B cell (primary cell): ENCODE measurements at places on chromosomes 2 and 18. TPM values are rescaled to one million over a fixed set of nuclear protein-coding genes. Genes with fewer than 3 reads are reported as not detected.
A peak's percentile ranks its signal among the peaks of the same experiment; 100 is the strongest.

TXNDC9 gene
- 9.3 and 11.2 TPM in 2 replicates for polyA plus RNA-seq

LCLAT1 gene
- polyA plus RNA-seq = 5.1 and 9.4 TPM in 2 replicates

GALR1 gene
- not detected in 2 replicates for polyA plus RNA-seq

SLC38A11 gene
- polyA plus RNA-seq = 46.8 TPM in 2 replicates

ST6GAL2 gene
- not detected in 2 replicates for polyA plus RNA-seq

CAVIN2 gene
- polyA plus RNA-seq = 0.15 and 0.92 TPM in 2 replicates

GKN2 gene
- not detected in 2 replicates for polyA plus RNA-seq

UPP2 gene
- polyA plus RNA-seq = not detected in 2 replicates

CPO gene
- polyA plus RNA-seq = 0.10 TPM in 1 of 2 replicates, not detected in the other

DNA sequence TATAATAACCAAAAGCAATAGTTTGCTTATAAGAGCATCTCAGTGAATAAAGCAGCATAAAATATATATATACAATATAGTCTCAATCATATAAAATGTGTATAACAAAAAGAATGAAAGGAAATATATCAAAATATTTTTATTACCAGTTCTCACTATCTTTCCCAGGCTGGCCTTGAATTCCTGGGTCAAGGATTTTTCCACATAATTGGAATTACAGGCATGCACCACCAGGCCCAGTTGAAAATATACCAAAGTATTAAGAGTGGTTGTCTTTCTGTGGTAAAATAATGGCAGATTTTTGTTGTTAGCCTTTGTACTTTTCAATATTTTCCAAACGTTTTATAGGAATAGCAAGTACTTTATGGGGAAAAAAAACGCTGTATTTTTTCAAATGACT lies 8.6 kb upstream of the TLK1 start:
- H3K4me3 ChIP-seq = no peak overlapping the region
- DNase-seq = no peak
- H3K27ac ChIP-seq = no peak overlapping the region
- H3K27me3 ChIP-seq = no peaks in the 10 kb centered on the region
- no peaks in the 10 kb centered on the region for H3K36me3 ChIP-seq

GRCh38 chr2:229269146-229269545 lies 1.9 kb downstream of the PID1 start:
- no peaks in the 10 kb centered on the region for H3K36me3 ChIP-seq
- no peak overlapping the region for H3K27ac ChIP-seq
- H3K4me1 ChIP-seq = no peaks in the 10 kb centered on the region
- no peak overlapping the region for H3K4me3 ChIP-seq
- no peak for DNase-seq

- no peaks in the 10 kb centered on the region for H3K4me1 ChIP-seq
- H3K4me3 ChIP-seq = no peak overlapping the region
- DNase-seq = no peak
- H3K27me3 ChIP-seq = no peaks in the 10 kb centered on the region
- no peak overlapping the region for H3K27ac ChIP-seq
Measured at GRCh38 chr2:113228991-113229716, 49.6 kb downstream of the PAX8 start.

GRCh38 chr2:144505245-144505831 lies 14.6 kb downstream of the ZEB2 start:
- peaks cover 45% of the 10 kb centered on the region for H3K4me1 ChIP-seq
- peaks cover 31% of the 10 kb centered on the region for H3K36me3 ChIP-seq
- DNase-seq = no peak
- H3K27ac ChIP-seq = peak overlapping the region; percentile 35
- H3K4me3 ChIP-seq = no peak overlapping the region
- H3K27me3 ChIP-seq = no peaks in the 10 kb centered on the region

- H3K27me3 ChIP-seq = no peaks in the 10 kb centered on the region
- no peak overlapping the region for H3K4me3 ChIP-seq
- peaks cover 13% of the 10 kb centered on the region for H3K4me1 ChIP-seq
- no peaks in the 10 kb centered on the region for H3K36me3 ChIP-seq
Measured at GRCh38 chr2:65558743-65559142, 126.3 kb upstream of the SPRED2 start.

GRCh38 chr2:187499941-187500532 lies 52.0 kb upstream of the CALCRL start:
- H3K4me1 ChIP-seq = no peaks in the 10 kb centered on the region
- no peaks in the 10 kb centered on the region for H3K36me3 ChIP-seq
- no peak overlapping the region for H3K4me3 ChIP-seq
- no peak overlapping the region for H3K27ac ChIP-seq
- peak; percentile 4 for DNase-seq

DNA sequence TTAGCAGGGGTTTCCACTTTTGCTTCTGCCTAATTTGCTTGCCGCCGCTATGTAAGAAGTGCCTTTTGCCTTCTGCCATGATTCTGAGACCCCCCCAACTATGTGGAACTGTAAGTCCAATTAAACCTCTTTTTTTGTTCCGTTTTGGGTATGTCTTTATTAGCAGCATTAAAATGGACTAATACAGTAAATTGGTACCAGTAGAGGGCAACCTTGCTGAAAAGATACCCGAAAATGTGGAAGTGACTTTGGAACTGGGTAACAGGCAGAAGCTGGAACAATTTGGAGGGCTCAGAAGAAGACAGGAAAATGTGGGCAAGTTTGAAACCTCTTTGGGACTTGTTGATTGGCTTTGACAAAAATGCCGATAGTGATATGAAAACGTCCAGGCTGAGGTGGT lies 216.1 kb upstream of the FSIP2 start:
- H3K4me1 ChIP-seq = no peaks in the 10 kb centered on the region
- no peaks in the 10 kb centered on the region for H3K27me3 ChIP-seq
- H3K27ac ChIP-seq = no peak overlapping the region
- no peak overlapping the region for H3K4me3 ChIP-seq
- no peaks in the 10 kb centered on the region for H3K36me3 ChIP-seq

DNA sequence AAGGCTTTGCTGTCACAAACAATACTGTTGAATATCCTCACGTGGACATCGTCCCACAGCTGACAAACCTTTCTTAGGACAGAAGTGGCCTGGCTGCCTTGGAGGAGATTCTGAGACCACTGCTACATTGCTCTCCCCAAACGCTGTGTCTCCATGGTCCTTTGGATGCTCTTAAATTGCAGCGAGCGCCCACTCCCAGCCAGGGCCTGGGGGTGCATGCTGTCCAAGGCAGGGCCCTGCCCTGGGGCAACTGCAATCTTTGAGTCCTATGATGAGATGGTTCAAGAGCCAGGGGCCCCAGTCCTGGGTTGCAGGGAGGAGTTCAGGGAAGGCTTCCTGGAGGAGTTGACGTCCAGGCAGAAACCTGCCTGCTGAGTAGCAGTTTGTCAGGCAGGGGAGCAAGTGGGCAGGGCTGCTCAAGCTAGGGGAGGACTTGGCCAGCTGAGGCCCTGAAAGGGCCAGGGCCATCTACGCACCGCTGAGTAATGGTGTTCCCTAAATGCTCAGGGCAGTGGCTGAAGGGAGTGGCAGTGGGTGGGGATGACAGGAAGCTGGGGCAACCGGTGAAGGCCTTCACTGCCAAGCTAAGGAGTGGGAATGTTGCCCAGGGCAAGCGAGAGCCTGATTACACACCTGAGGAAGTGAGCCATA lies 10.8 kb upstream of the SDC1 start:
- H3K4me3 ChIP-seq = no peak overlapping the region
- no peak overlapping the region for H3K27ac ChIP-seq
- no peaks in the 10 kb centered on the region for H3K4me1 ChIP-seq
- H3K36me3 ChIP-seq = no peaks in the 10 kb centered on the region
- DNase-seq = no peak

DNA sequence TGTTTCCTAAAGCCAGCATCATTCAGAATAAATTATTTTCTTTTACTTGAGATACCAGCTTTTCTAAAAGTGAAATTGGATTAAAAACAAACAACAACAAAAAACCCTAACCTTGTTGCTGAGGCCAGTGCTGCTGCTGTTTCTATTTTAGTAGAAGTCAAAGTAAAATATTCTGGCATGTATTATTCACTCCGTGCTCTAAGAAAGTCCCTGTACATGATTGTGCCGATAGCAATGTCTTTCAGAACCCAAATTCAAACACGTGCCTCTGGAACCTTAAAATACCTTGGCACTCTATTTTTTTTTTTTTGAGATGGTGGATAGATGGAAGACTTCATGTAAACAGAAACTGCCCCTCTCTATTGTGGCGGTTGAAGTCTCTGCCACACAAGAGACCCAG lies 43.7 kb downstream of the TANC1 start:
- no peaks in the 10 kb centered on the region for H3K4me1 ChIP-seq
- no peaks in the 10 kb centered on the region for H3K36me3 ChIP-seq
- DNase-seq = no peak
- no peak overlapping the region for H3K27ac ChIP-seq

DNA sequence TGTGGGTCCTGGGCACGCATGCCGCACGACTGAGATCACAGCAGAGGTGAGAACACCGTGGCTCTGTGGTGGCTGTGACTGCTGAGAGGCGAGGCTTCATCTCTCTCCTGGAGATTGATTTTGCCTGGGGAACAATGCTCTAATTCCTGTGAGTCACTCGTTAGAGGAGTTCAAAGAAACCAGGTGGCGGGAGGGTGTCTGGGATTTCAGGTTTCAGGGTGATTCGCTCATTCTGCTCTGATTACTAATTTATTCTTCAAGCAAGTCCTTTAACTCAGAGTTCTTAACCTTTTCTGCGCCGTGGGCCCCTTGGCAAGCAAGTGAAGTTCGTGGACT lies 56.3 kb downstream of the GLI2 start:
- H3K4me3 ChIP-seq = no peak overlapping the region
- no peak overlapping the region for H3K27ac ChIP-seq
- no peak for DNase-seq
- H3K4me1 ChIP-seq = no peaks in the 10 kb centered on the region

- H3K4me1 ChIP-seq = no peaks in the 10 kb centered on the region
- H3K36me3 ChIP-seq = no peaks in the 10 kb centered on the region
- H3K4me3 ChIP-seq = no peak overlapping the region
Measured at GRCh38 chr18:72674710-72675109, 130.6 kb upstream of the CBLN2 start.

- H3K36me3 ChIP-seq = no peaks in the 10 kb centered on the region
- no peak overlapping the region for H3K27ac ChIP-seq
- peaks cover 24% of the 10 kb centered on the region for H3K27me3 ChIP-seq
- peaks cover 14% of the 10 kb centered on the region for H3K4me1 ChIP-seq
Measured at GRCh38 chr18:3498698-3499471, 48.9 kb downstream of the TGIF1 start.

DNA sequence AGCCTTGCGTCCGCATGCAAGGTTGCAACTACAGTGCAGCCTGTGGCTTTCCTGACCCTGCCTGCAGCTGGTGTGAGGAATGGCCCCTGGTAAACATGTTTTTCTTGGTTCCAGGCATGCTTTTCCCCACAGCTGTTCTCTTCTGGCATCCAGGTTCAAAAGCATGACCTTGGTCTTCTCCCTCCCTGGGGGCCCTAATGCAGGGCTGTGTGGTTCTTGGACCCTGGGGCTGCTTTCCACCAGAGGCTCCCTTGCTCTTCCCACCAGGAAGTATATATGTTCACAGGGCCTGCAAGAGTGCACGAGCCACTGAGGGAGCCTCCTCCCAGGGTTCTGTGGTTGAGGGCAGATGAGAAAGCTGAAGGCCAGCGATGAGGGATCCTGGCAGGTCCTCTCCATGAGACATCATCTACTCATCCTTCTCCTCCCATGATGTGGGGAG lies 125.9 kb downstream of the BCL2L11 start:
- no peaks in the 10 kb centered on the region for H3K27me3 ChIP-seq
- no peak overlapping the region for H3K4me3 ChIP-seq
- DNase-seq = no peak
- H3K36me3 ChIP-seq = no peaks in the 10 kb centered on the region

- H3K4me1 ChIP-seq = no peaks in the 10 kb centered on the region
- DNase-seq = no peak
- no peak overlapping the region for H3K27ac ChIP-seq
Measured at GRCh38 chr2:96730212-96730611, 9.7 kb downstream of the LMAN2L start.

DNA sequence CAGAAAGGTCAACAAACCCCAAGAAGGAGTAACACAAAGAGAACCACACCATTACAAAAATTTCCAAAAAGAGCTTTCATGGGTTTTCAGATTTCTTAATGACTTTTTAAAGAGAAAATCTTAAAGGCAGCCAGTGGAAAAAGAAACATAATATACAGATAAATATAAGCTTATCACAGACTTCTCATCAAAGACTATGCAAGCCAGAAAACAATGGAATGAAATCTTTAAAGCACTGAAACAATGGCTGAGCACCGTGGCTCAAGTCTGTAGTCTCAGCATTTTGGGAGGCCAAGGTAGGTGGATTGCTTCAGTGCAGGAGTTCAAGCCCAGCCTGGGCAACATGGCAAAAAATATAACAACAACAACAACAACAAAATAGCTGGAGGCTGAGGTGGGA lies 237.4 kb downstream of the CYP26B1 start:
- no peaks in the 10 kb centered on the region for H3K27me3 ChIP-seq
- DNase-seq = no peak
- no peaks in the 10 kb centered on the region for H3K36me3 ChIP-seq
- no peak overlapping the region for H3K27ac ChIP-seq

GRCh38 chr2:135709992-135710391 lies 31.7 kb upstream of the UBXN4 start:
- no peaks in the 10 kb centered on the region for H3K36me3 ChIP-seq
- no peak overlapping the region for H3K27ac ChIP-seq
- no peak overlapping the region for H3K4me3 ChIP-seq
- DNase-seq = peak; percentile 70

GRCh38 chr2:233039846-233040530 lies 7.5 kb downstream of the NEU2 start:
- H3K27ac ChIP-seq = no peak overlapping the region
- no peaks in the 10 kb centered on the region for H3K36me3 ChIP-seq
- no peak overlapping the region for H3K4me3 ChIP-seq
- H3K4me1 ChIP-seq = no peaks in the 10 kb centered on the region
- DNase-seq = no peak

- H3K36me3 ChIP-seq = no peaks in the 10 kb centered on the region
- H3K27me3 ChIP-seq = peaks cover 2% of the 10 kb centered on the region
- no peak overlapping the region for H3K4me3 ChIP-seq
- no peak overlapping the region for H3K27ac ChIP-seq
Measured at GRCh38 chr2:136777391-136777790, 12.0 kb downstream of the THSD7B start.

DNA sequence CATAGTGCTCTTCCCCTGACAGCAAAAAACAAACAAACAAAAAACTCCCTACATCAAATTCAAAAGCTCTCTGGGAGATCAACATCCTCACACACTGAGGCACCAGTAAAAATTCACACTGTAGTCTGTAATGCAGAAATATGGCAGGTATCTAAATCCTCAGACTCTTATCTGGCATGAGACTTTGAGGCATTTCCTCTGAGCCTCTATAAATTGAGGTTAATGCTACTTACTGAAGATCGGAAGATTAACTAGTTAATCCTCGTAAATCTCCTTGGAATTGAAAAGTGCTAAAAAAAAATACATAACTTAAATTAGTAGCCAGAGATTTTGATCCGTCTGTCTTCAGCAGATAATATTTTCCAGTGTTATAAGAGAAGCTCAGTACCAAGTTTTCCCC lies 65.0 kb downstream of the AP1S3 start:
- H3K4me1 ChIP-seq = no peaks in the 10 kb centered on the region
- H3K27ac ChIP-seq = no peak overlapping the region
- no peak overlapping the region for H3K4me3 ChIP-seq
- H3K36me3 ChIP-seq = no peaks in the 10 kb centered on the region
- DNase-seq = no peak

DNA sequence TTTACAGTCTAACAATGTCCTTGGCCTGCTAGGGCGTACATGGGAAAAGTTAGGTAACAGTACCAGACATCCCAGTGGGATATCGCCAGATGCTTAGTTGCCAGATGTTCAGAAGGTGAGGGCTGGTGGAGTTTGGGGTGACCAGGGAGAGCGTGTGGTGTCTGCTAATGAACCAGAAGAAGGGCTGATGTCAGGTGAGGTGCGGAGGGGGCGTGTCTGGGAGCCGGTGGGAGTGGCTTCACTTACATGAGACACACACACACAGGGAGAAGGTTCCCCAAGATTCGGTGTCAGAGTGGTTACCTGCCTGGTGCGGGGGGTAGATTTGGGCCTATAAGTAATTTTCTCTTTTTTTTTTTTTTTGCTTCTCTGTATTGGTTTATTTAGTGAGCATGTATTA lies 12.2 kb downstream of the RAB31 start:
- no peak overlapping the region for H3K4me3 ChIP-seq
- DNase-seq = no peak
- H3K36me3 ChIP-seq = no peaks in the 10 kb centered on the region
- no peak overlapping the region for H3K27ac ChIP-seq
- peaks cover 18% of the 10 kb centered on the region for H3K4me1 ChIP-seq
